ENCODE measurements at places on chromosomes 11 and 22. TPM values are rescaled to one million over a fixed set of nuclear protein-coding genes. Genes with fewer than 3 reads are reported as not detected.

DNA sequence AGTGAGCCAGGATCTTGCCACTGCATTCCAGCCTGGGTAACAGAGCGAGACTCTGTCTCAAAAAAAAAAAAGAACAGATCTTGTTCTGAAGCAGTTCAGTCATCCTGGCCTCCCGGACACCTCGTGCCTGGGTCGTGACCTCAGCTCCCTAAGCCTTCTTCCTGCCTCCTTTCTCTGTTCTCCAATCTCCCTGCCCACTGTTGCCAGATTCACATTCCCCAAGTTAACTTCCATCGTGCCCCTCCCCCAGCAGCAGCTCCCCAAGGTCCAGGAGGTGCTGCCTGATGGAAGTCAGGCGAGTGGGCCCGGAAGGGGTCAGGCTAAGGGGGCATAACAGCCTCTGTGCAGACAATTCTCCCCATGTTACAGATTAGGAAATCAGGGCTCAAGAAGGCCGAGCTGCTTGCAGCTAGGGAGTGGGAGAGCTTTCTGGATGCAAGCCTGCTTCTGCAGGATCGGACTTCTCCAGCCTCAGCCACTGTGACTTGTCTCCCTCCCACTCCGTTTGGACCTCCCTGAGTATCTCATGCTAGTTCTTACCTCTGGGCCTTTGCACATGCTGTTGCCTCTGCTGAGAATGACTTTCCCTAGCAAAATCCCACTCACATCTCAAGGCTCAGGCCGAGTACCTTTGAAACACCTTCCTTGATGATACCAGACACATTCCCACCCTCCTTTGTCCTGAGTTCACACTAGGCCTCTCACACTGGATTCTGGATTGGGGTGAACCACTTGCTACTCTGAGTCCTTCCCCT lies 14.3 kb upstream of the TMEM184B start:
- H3K27ac ChIP-seq, result no peak overlapping the region
- no peaks in the 10 kb centered on the region for H3K27me3 ChIP-seq
- H3K4me3 ChIP-seq, result no peak overlapping the region
- DNase-seq, result no peak
- H3K36me3 ChIP-seq, result peaks cover 4% of the 10 kb centered on the region

MAML2 gene
- 6.8 TPM for total RNA-seq

GRCh38 chr11:9772218-9772617 lies 108.3 kb downstream of the SWAP70 start:
- no peaks in the 10 kb centered on the region for H3K27me3 ChIP-seq
- H3K4me1 ChIP-seq, result peaks cover 4% of the 10 kb centered on the region
- DNase-seq, result no peak

- DNase-seq, result no peak
- H3K4me1 ChIP-seq, result peaks cover 9% of the 10 kb centered on the region
- no peaks in the 10 kb centered on the region for H3K27me3 ChIP-seq
- H3K4me3 ChIP-seq, result no peak overlapping the region
- no peaks in the 10 kb centered on the region for H3K36me3 ChIP-seq
Observed at GRCh38 chr11:76661834-76662434, 8.6 kb downstream of the LRRC32 start.

GRCh38 chr22:19696504-19697276 lies 17.6 kb upstream of the SEPTIN5 start:
- H3K27me3 ChIP-seq, result no peaks in the 10 kb centered on the region
- DNase-seq, result no peak
- H3K4me3 ChIP-seq, result no peak overlapping the region

DNA sequence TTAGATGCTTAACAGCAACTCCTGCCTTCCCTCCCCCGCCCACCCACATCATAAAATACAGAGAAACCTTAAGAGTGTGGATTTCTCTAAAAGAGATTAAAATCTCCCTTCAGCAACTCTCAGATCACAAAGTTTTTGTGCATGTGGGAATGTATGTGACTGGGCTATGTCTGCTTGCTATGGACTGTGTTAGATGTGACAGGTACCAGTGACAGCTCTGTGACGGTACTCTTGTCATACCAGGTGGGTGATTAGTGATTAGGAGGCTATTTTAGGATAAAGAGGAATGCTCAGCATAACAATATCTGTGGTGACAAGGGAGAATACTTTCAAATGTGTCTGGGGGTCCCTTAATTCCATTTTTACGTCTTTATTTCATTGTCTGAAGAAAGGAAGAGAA lies 60.2 kb downstream of the SYT9 start:
- no peak overlapping the region for H3K27ac ChIP-seq
- DNase-seq, result no peak
- no peaks in the 10 kb centered on the region for H3K4me1 ChIP-seq
- H3K4me3 ChIP-seq, result no peak overlapping the region
